ENCODE measurements at places on chromosomes 4 and X.

- DNase-seq, result no peak
Observed at GRCh38 chrX:112235547-112235946, 153.0 kb upstream of the TRPC5 start.

- no peak for DNase-seq
Observed at GRCh38 chr4:17313194-17313593, 198.7 kb downstream of the QDPR start.

DNA sequence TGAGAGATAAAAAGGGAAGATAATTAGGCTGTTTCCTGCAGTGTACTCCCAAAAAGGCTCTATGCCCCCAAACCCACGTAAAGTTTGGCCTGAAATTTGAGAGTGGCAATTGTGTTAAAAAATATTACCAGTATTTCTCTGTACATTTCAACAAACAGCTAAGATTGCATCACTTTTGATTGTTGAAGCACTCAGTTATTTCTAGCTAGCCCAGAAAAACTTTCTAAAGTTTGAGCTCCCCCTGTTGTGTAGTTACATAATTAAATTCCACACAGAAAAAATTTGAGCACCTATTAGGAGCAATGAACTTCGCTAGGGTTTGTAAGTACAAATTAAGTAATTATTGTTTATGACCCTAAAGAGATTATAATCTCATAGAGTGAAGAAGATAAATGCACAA is 109.4 kb downstream of the DLG3 start:
- DNase-seq, result no peak

DNA sequence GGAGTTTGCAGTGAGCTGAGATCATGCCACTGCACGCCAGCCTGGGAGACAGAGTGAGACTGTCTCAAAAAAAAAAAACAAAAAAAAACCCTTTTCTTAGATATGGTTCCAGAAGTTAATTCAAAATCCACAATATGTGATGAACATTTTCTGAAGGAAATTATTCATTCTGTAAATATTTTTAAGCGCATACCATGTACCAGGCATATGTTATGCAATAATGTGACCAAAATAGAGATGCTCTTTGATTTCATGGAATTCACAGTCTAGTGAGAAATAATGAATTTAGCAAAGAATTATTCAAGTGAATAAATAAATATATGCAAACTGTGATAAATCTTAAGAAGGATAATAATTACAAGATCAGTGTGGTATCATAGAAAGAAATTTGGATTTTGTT is 174.7 kb downstream of the GC start:
- no peak for DNase-seq

GRCh38 chr4:171639540-171639939 is 173.7 kb upstream of the GALNTL6 start:
- no peak for DNase-seq

GRCh38 chrX:95949588-95949987 is 735.1 kb upstream of the DIAPH2 start:
- DNase-seq, result no peak

DNA sequence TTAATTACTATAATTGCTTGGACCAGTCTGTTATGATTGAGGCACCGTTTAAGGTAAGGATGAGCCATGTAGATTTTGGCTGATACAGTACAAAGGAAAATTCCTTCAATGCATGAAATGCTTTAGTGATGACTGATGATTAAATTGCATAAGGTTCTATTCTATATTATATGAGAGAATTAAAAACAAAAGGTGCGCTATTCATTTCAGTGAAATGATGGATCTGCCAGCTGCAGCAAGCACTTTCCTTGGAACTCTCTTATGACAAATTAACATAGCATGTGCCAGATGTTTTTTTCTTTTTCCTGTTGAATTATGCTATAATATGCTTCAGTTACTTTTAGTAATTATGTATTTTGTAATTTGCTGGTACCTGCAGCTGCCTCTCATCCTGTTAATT is 98.5 kb downstream of the JADE1 start:
- no peak for DNase-seq

GRCh38 chr4:113106108-113106507 is 56.7 kb downstream of the ANK2 start:
- DNase-seq, result no peak

DNA sequence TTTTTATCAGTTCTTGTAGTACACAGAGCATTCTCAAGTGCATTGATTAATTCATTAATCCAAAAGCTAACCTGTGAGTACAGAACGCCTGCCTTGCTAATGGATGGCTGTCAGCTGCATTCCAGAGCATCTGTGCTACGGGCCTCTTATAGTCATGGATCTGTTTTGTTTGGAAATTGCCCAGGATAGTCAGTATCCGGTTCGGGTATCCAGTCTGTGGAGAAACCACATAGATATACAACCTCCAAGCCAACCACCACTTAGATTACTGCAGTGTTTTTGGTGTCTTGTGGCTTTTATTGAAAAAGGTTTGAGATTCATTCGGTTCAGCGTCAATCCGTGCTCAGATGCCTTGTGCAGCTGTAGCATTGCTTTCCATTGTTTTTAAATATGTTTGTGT is 4.0 kb downstream of the LAP3 start:
- DNase-seq, result no peak

- DNase-seq, result no peak
Observed at GRCh38 chrX:111052478-111052877, 43.5 kb upstream of the PAK3 start.

DNA sequence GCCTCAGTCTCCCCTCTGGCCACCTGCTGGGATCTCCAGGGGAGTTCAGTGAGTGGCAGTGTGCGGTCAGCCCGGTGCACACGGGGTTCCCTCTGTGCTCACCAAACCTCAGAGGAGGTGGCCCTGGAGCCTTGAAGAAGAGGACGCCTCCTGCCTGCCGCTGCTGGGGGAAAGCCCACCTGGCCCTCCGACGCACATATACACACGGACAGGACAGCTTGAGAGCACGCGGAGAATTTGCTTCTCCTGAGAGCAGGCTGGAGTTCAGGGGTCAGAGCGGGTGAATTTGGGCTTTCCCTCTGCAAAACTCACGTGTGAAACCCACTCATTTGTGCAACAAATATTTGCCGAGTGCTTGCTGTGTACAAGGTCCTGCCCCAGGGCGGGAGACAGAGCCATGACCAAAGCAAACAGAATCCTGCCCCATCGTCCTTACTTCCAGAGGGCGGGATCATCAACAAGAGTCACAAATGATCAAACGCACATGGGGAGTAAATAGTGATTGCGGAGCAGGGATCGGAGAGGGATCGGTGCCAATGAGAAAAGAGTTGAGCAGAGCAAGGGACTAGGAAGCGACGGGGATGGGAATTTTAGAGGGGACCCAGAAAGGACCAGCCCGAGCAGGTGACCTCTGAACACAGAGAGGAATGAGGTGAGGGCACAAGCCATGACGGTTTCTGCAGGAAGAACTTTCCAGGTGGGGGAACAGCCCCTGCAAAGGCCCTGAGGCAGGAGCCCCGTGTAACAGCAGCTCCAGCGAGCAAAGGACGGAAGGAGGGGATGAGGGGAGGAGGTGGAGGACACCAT is 17.6 kb downstream of the BLOC1S4 start:
- DNase-seq, result no peak

DNA sequence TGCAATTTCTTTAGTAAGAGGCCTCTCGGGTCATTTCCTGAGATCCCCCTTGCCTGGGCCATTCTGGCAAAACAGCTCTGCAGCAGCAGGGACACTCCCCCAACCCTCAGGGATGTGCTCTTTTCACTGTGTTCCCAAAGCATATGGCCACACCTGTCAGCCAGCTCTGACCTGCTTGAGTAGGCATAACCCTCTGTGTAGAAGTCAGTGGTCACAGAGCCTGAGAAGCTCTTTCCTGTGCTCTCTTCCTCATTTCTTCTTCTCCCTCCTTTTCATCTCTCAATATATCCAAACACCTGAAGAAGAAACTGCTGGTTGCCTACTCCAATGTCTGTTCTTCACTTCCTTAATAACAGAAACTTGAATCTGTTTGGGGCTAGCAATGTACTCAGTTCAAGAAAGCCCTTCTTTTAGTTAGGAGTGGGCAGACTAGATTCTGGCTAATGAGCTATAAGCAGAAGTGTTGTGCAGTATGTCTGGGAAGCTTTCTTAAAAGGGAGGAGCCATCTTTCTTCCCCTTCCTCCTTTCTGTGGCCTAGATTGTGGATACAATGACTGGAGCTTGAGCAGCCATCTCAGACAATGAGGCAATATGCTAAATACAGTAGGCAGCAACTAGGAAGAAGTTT is 73.3 kb downstream of the PRPS1 start:
- no peak for DNase-seq

GRCh38 chrX:140589657-140590056 is 84.8 kb upstream of the SOX3 start:
- DNase-seq, result no peak

DNA sequence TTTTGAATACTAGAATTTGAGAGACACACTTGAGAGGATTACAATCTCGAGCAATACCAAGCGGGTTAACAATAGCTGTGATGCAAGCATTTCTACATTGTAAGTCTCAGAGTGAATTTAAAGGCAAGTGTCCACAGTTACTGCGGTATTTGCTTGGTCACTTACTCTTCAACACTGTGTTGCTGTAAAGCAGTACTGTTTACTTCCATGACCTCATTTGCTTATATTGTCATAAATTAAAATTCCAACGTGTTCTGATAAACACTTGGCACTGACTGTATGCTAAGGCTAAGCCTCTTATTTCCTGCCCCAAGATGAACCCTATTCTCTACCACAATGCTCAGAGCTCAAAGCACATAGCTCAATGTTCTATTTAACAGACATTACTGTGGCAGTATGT is 11.1 kb downstream of the EXOC1L start:
- no peak for DNase-seq

DNA sequence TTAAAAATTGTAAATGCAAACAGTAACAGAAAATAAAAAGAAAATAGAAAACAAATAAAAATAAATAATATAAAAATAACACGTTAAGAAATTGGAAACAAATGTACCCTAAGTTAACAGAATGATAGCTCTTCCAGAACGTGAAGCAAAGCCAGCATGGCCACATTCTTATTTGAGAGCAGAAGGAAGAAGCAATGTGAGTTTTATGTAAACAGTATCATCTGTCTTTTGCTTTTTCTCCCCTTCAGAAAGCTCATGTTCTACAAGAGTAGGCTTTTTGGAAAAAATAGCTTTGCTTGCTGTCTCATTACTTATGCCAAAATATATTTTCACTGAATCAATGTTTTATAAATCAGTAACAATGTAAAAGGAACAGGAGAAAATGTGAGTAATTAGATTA is 18.7 kb downstream of the NPY2R start:
- no peak for DNase-seq
